ENCODE measurements at places on chromosomes 1 and 21.
A peak's percentile ranks its signal among the peaks of the same experiment; 100 is the strongest.

DNA sequence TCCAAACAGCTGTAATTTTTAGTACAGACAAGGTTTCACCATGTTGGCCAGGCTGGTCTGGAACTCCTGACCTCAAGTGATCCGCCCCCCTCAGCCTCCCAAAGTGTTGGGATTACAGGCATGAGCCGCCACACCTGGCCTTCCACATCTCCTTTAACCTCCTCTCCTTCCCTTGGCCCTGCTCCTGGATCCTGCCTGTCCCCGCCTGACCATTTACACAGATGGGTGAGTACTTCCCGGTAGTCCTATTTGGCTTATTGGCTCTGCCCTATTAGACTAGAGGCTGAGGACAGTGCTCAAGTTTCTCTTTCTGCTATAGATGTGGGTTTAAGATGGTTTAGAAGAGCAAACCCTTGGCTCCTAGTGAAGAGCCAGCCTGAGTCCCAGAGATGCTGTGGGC is 7.1 kb downstream of the PTPN7 start:
- peak; percentile 4 for DNase-seq

GRCh38 chr1:226939438-226940028 is 561 bp upstream of the COQ8A start:
- peak; percentile 73 for DNase-seq

DNA sequence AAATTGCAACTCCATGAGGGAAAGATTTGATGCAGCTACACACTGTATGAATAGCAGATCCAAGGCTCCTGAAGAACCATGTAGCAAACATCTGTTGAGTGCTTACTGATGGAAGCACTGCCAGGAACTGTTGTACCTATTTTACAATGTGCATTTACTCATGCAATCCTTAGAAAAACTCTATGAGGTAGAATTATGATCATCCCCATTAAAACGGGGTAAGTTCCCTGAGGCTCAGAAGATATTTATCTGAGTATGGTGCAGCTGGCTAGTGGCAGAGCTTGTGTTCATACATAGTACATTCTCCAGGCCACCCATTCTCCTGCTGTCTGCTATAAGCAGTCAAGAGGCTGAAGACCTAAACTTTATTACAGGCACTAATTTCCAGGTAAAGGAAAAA is 54.4 kb upstream of the C8B start:
- no peak for DNase-seq

DNA sequence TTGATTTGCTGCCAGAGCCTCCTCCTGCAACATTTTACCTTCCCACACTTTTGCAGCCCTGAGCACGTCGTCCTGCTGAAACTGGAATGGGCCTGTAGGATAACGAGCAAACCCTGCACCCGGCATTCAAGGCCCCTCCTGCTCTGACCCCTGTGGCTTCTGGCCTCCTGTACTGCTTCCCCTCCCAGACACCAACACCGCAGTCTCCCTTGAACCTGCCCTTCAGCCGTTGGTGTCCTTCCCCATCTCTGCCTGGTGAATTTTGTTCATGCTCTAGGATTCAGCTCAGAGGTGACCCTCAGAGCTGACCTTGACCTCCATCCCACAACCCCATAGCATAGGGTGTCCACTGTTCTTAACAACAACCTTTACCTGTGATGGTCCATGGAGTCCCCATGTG is 535.1 kb downstream of the MATN1 start:
- DNase-seq = no peak

DNA sequence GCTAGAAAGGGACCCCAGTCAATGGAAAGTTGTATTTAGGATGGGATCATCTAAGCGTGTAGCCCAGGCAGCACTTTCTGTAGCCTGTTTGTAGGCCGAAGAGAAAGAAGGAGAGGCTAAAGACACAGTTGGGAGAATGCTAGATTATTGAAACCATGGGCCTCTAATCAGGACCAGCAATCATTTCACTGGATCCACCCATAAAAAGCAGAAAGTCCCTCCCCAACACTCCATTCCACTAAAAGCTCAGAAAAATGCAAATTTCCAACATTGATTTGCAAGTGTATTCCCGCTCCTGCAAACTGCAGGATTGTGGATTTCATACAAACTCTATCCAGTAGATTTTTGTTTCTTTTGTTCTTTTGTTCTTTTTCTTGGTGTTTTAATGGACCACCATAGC is 51.2 kb upstream of the FMOD start:
- DNase-seq = no peak

- DNase-seq = no peak
Observed at GRCh38 chr1:204633665-204634064, 51.9 kb downstream of the LRRN2 start.

DNA sequence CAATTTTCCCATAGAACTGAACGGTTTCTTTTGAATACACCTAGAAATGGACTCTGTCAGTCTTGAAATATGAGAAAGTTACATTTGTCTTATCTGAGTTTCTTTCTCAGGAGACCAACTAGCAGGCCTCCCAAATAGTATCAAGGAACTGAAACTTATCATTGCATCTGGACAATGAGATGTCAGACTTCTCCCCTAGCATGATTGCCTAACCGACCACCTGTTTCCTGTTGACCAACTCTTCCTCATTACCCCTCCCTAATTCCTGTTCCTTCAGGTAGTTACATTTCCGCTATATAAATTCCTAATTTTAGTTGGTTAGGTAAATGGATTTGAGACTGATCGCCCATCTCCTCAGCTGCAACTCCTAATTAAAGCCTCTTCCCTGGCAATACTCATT is 1587.3 kb downstream of the NCAM2 start:
- DNase-seq = no peak

GRCh38 chr1:113887402-113888175 is at the start of gene BCL2L15:
BCL2L15 (minus strand) TSS chr1:113887581; CDS start chr1:113887375, 206 bp downstream.
- DNase-seq = no peak

DNA sequence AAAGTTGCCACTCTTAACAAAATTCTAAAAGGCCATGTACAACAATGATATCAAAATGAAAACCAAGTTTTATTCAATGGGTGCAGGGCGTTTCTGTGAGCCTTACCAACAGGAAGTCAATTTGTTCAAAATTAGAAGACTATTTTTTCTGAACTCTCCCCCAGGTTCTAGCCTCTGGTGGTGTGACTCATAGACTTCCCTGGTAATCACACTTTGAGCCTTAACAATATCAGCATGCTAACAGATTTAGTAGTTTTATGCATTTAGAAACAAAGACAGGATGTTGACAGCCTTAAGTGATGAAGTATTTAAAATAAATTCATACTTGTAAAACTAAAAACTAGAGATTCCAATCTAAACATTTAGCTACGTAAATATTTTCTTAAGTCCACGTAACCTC is 88.4 kb downstream of the LRRC8C start:
- DNase-seq = no peak

GRCh38 chr1:243375596-243375995 is 119.8 kb downstream of the SDCCAG8 start:
- DNase-seq = no peak

DNA sequence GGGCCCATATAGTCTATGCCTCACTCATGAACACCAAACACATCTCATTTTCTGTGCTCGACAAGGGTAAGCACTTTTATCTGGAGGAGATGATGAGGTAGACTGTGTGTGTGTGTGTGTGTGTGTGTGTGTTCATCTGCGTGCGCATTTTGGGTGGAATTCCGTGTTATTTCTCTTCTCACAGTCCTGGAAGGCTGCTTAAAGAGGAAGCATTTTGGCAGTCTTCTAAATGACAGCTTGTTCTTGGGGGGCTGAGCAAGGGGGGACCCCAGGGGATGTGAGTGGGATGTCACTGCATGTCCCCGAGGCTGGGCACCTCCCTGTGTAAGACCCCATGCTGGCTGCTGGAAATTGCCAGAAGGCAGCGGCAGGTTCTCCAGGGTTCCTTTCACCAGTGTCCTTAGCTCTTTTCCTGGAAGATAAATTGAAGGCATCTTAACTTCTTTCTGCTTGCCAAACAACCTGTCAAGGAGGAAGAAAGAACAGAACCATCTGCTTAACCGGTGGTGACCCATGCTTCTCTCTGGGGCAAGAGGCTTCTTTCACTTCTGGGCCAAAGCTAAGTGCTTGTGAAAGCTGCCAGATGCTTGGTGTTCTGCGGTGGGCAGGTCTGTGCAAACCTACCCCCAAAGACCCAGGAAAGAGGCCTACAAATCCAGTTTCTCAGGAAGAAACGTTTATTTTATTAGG is 9.9 kb upstream of the RD3 start:
- no peak for DNase-seq

DNA sequence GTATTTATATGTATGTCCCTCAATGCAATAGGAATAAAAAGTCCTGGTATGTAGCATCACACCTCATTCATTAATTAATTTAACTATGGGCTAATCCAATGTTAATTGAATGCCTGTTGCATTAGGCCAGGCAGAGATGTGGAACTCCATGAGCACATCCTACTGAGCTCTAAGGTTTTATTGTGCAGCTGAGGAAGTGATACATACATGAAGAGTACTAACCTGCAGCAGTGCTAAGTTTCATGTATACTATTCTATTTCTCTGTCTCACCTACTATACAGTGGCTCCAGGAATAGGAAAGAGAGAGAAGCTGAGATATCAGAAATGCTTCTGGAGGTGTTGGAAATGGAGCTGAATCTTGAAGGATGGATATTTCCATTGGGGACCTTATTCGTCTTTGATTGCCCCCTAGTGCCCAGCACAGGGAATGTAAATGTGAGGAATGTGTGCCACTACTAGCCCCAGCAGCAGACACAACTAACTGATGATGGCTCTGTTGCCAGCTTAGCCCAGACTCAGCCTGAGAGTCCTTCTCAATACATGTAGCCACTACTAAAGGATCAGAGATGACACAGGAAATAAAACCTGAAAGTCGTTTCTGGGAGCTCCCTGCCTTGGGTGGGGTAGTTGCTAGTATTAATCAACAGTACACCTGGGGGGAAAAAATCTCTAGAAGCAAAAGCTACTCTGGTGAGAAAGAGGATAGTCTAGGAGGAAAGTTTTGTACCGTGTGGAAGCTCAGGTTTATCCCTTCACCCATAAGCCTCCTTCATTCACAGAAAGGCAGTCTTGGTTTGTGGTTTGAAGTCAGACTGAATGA is 173.3 kb upstream of the FOXD3 start:
- DNase-seq = no peak

DNA sequence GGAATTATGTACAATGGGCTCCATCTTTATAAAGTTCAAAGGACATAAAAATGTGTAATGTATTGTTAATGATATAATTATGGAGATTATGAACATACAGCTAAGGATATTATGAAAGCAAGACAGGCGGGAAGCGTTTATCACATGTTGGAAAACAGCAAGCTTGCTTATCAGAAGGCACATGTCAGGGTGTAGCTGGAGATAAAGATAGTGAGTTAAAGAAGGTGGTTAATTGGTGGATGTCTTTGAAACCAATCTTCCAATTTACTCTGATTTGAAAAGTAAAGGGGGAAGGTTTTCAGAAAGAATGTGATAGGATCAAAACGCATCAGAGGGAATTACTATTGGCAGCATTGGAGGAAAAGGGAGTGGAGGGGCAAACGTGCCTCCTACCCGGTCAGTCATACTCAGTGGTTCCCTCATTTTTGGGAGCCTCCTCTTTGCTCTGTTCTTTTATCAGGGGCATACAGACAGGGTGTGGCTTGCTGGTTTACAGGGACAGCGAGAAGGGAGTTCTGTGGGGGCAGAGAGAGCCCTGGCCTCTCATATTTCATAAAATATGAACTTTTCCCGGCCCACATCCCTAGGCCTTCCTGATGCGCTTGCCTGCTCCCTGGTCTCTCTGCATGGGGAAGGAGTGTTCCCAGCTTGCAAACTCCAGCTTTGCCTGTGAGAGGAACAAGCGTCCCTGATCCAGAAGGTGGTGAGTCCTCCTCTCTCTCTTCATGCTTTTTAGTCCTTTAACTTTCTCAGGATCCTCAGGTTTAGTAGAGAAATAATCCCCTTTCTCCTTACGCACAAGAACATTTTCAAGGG is 8.0 kb upstream of the SVBP start:
- DNase-seq = no peak

DNA sequence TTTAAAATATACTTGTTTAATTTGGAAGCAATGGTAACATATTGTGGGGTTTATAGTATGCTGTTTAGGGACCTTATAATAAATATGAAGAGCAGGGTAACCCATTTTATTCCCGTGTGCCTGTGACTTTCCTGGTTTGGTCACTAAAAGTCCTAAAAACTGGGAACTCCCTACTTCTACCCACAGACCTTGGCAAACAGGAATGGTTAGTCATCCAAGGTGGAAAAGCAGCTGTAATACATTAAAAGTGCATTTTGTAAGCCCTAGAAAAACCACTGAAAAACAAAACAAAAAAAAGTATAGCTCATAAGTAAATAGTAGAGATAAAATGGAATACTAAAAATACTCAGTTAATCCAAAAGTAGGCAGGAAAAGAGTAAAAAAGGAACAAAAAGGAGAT is 538.9 kb downstream of the LMO4 start:
- no peak for DNase-seq

DNA sequence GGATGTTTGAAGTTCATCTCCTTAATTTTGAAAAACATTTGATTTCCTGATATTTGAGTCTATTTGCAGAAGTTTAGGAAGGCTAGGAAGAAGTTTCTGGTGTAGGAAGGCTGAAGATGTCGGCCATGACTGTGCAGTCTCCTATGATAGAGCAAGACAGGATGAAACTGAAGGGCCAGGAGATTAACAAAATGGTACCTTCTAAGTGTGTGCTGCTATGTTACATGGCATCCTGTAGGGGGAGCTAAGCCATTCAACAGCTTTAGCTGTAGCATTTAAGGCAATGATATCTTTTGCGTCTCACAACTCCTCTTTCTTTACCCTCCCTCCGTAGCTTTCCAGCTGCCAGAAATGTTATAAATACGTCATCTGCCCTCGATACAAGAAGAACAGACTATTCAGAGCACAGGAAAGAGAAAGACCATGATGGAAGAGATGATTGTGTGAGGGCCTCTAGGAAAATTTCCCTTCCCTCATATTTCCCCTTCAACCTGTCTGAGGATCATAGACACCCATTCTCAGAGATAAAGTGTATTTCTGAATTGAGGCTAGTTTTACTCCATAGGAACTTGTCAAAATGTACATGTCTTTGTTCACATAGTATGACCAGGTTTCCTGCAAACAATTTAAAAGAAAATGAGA is 61.1 kb downstream of the XCL1 start:
- DNase-seq = no peak

DNA sequence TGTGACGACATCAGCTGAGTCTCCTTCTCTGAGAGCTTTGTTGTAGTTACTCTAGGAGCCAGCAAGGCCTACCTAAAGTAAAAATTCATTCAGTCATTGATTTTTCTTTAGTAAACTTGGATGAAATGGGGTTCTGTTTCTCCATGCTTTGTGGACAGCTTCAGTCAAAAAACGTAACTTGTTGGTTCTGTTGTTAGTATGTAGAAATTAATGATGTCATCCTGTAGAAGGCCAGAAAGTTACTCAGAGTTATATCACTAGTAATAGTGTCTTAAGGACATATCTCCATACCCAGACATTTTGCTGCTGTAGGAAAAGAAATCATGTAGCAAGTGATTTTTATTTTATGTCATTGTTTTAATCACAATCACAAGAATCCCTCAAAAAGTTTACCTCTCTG is 43.0 kb downstream of the KDM1A start:
- no peak for DNase-seq

DNA sequence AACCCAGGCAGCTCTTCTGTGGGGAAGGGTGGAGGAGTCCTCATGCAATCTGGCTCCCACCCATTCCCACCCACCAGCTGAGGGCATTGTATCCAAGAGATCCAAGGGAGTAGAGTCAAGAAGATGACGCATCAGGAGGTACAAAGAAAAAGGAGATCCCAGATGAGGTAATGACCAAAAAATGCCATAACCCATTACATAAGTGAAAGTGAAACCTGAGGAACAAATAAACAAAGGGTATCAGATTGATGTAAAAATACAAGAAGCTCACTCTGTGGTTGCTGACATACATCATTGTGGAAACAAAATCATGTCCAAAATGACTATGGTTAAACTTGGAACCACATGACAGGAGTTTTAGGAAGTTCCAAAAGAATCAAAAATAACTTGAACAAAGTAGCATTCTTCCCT is 42.5 kb downstream of the CCN1 start:
- DNase-seq = no peak

- no peak for DNase-seq
Observed at GRCh38 chr1:9990944-9991343, 6.1 kb upstream of the RBP7 start.
